ENCODE measurements at places on chromosomes 2 and 18.

GRCh38 chr18:50281972-50282520 is 723 bp upstream of the MBD1 start:
- no peak for DNase-seq

- DNase-seq: no peak
Observed at GRCh38 chr2:236162882-236163470, 5.2 kb downstream of the GBX2 start.

GRCh38 chr2:241232736-241233575 is 44.5 kb downstream of the ANO7 start:
- DNase-seq: no peak

DNA sequence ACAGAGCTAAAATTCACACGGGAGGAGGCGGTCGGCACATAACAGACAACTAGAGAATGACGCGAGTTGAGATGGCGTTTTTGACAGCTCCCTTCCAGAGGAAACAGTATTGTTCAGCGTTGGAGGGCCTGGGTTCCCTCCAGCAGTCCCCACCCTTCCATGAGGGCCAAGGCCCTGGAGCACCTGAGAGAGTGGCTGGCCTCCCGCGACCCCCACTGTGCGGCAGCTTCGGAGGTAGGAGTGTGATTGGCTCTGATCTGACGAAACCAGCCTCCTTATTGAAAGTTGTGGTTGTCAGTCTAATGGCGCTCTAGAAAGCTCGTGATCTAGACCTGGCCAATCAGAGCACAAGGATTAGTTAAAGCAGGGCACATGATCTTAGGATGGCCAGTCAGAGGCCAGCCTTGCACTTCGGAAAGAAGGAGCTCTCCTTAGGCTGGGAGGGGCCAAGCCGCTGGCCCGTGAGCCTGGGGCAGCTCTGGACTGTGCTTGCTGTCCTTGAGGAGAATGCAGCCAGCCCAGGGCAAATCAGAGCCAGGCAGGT is 104.5 kb upstream of the CELF4 start:
- DNase-seq: no peak

DNA sequence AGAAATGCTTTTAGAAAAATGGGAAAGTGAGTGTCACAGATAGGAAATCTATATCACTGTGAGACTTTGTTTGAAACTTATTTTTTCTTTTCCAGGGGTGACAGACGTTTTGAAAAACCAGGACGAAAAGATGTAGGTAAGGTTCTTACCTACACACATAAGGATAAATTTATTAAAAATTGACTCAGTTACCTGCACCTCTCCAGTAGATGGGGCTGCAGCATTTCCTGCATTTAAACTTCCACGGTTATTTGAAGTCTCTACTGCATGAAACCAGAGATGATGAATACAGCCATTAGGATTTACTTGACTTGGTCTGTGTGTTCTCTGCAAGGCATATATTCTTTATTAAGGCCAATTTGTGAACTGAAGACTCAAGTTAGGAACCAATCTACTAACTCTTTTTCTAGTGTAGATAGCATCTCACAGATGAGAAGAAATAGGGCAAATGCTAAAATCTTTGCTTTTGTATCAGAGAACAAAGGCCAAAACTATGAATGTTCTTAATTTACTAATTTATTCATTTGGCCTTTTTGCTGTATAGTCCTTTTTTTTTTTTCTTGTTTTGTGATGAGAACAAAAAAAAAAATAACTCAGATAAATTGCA is 15.0 kb downstream of the KCNJ13 start:
- peak; percentile 14 for DNase-seq

DNA sequence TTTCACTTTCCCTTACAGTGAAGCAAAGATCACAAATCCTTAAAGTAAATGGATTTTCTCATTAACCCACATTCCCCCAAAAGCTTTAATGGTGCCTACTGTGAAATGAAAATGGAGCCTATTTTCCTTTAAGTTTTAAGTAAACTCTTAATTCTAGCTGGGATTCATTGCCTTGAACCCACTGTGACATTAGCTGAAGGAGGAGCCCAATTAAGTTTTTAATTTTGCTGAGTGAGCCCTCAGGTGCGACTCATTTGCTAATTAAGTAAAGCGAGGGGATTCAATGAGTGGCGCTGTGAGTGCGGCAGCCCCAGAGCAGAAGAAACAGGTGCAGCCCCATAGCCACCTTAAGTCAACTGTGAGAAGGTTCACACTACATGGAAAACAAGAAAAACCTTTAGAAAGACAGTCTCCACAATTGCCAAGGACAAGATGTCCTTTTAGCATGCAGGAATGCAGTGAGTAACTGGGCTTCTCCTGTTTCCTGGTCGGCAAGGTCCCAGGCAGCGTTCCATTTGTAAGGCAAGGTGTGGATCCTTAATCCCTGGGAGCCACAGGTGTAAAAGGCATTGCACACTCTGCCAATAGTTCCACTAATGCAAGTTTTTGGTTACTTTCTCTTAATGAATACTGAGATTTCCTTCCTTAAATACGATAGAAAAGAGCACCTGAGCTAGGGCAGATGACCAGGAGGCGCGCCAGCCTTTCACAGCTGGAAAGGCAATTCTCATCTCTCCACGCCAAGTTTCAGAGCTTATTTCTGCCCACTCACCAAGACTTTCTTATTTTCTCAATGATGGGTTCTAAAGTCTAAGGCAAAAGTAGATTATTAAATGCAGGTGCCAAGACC is 87.7 kb downstream of the TMEM18 start:
- no peak for DNase-seq

- no peak for DNase-seq
Observed at GRCh38 chr18:39724652-39725051, 2159.1 kb upstream of the CELF4 start.

DNA sequence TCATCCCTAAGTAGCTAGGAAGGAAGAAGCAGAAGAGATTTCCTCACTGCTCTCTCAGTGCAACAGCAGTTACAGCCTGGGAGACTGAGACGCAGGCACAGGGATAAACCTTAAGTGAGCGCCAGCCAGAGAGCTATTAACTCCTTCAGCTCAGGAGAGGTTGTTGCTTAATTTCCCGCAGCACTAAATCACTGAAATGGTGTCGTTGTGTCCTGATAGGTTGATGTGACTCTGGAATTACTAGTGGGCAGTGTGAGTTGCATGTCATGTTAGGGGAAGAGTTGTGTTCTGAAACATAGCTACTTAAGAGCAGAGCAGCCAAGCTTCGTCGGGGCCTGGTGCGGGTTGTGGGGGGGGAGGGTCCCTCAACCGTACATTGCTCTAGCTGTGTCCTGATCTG is 225.8 kb downstream of the NAPG start:
- no peak for DNase-seq

DNA sequence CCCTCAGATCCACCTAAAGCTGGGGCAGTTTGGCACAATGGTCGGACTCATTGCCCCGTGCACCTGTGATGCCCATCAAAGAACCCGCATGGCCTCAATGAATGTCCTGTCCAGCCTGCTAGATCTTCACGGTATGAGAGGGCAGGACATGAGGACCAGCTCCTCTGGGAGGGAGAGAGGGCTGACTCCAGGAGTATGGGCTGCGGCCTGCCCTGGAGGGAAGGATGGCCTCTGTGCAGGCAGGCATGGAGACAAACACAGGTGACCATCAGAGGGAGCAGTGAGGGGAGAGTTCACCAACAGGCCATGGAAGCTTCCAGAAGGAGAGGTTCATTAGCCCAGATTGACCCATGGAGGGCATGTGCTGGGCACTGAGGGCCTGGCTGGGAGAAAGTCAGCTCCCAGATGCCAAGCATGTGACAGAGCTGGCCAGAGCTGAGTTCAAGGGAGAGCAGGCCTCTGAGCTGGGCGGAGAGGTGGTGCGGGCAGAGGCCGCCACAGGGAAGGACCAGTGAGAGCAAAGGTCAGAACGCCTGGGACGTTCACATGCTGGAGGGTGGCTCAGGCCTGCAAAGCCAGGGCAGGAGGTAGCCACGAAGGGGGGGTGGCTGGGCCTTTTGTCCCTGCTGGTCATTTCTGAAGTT is 36.2 kb downstream of the HJURP start:
- DNase-seq: no peak

GRCh38 chr2:119004602-119005001 is 62.6 kb downstream of the MARCO start:
- no peak for DNase-seq

All from stimulated activated CD4-positive, alpha-beta T cell treated with anti-CD3 and anti-CD28 coated beads, Interleukin-2, amount 100 ng/mL, for 4 hours (primary cell).